BJ (cell line): ENCODE measurements at places on chromosomes 12 and 14. TPM values are rescaled to one million over a fixed set of nuclear protein-coding genes. Genes with fewer than 3 reads are reported as not detected.

TAMALIN gene
- 0.96 and 1.3 TPM in 2 replicates for polyA plus RNA-seq

ASB2 gene
- polyA plus RNA-seq: 0.06 TPM in 2 replicates

ABCD2 gene
- not detected in 2 replicates for polyA plus RNA-seq

BCL2L14 gene
- not detected in 2 replicates for polyA plus RNA-seq

SLCO1B3 gene
- polyA plus RNA-seq: not detected in 2 replicates

IKZF4 gene
- polyA plus RNA-seq: 1.9 and 2.9 TPM in 2 replicates

B4GALNT3 gene
- polyA plus RNA-seq: 0.05 TPM in 1 of 2 replicates, not detected in the other

CISTR gene
- polyA plus RNA-seq: not detected in 2 replicates

HOMEZ gene
- 11.9 and 16.0 TPM in 2 replicates for polyA plus RNA-seq

KIF5A gene
- polyA plus RNA-seq: 0.50 and 0.64 TPM in 2 replicates

MGP gene
- 116 and 193 TPM in 2 replicates for polyA plus RNA-seq

CD4 gene
- polyA plus RNA-seq: 0.33 and 0.42 TPM in 2 replicates

DNA sequence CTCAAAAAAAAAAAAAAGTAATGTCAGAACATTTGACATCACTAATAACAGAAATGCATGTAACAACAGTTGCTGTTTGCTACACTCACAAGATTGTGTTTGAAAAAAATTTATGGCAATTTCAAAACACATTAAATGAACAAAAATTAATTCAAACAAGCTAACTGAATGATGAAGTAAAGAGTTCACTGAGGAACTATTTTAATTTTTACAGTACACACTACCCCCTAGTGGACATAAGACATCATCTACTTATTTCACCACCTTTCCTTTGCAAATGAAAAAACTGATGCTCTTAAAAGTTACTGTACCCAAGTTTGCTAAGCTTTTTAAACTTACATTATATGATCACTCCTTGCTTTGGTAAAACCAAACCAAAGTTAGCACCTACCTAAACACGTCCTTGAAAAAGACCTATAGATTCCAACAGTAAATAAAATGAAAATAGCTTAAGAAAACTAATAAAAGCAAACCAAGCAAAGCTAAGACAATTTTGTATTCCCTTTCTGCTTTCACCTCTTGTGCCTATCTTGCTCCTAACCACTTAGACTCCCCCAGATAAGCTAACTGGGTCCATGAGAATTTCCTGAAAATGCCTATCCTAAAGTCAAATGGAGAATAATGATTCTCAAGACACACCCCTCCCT, 22.2 kb downstream of the UBE2N start:
- DNase-seq: peak; percentile 26

GRCh38 chr14:72590577-72590976, 303.3 kb downstream of the DPF3 start:
- DNase-seq: no peak

DNA sequence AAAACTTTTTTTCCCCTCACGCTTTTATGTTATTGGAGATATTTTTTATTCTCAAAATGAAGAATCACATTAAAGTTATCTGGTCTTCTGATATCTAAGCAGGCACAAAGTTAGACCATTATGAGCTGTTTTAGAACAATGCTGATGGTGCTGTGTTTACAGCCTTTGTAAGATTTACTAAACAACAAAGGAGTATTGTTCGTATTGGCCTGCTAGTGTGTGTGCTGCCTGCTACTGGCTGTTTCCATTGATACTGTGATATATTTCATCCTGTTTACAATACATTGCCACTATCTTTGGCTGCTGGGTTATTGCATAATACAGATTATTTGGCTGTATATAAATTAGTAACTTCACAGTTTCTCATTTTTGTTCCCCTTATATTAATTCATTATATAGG, 220.8 kb downstream of the ITPR2 start:
- DNase-seq: no peak

GRCh38 chr12:64884164-64884542, 59.7 kb downstream of the TBC1D30 start:
- no peak for DNase-seq

DNA sequence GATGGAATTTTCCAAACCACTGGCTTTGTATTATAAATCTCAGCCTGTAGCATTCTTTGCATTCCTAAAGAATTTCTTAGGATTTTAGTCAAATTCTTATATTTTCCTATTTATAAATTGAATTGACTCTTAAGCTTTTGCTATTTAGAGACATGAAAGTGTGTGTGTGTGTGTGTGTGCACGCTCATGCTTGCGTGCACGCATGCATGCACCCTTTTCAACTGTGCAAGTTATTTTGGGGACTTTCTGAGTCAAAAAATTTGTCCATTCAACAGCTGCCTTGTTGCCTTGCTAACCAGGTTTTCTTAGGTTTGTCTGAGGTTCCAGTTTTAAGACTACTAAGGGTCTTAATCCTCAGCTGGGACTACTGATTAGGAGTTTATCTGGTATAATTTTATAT, 42.6 kb downstream of the GPATCH2L start:
- no peak for DNase-seq

DNA sequence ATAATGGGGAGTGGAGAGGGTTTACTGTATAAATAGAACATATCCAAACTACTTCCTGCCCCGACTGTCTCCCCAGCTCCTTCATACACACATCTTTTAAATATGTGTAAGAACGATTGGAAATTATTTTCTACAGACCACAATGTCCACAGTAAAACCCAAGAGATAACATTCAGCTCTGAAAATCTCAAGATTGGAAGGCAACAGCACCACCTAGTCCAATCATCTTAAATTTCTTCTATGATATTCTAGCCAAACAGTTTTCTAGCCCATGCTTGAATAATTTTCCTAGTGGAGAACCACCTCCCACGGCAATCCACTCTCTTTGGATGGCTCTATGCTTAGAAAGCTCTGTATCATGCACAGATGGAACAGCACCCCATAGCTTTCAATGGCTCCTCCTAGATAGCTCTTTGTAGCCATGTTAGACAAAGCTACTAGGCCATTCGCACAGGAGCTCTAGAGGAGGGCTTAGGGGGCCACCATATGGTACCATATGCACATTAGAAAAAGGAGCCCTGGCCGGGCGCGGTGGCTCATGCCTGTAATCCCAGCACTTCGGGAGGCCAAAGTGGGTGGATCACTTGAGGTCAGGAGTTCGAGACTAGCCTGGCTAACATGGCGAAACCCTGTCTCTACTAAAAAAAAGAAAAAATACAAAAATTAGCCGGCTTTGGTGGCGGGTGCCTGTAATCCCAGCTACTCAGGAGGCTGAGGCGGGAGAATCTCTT, 18.1 kb downstream of the VDR start:
- no peak for DNase-seq

DNA sequence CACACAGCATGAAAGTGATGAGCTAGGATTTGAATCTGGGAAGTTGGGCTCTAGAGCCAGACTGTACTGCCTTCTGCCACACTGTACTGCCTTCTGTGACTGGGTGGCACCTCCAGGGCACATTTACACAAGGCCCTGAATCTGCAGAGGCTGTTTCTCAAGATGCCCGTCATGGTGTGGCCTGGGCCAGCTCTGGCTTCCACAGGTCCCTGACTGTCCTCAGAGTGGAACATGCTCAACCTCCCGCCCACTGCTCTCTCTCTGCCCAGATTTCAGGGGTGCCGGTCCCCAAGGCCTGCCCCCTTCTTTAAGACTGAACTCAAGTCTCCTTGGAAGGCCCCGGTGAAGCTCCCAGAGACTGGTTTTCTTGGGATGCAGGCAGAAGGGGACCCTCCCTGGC, 50.2 kb downstream of the C14orf132 start:
- DNase-seq: no peak

DNA sequence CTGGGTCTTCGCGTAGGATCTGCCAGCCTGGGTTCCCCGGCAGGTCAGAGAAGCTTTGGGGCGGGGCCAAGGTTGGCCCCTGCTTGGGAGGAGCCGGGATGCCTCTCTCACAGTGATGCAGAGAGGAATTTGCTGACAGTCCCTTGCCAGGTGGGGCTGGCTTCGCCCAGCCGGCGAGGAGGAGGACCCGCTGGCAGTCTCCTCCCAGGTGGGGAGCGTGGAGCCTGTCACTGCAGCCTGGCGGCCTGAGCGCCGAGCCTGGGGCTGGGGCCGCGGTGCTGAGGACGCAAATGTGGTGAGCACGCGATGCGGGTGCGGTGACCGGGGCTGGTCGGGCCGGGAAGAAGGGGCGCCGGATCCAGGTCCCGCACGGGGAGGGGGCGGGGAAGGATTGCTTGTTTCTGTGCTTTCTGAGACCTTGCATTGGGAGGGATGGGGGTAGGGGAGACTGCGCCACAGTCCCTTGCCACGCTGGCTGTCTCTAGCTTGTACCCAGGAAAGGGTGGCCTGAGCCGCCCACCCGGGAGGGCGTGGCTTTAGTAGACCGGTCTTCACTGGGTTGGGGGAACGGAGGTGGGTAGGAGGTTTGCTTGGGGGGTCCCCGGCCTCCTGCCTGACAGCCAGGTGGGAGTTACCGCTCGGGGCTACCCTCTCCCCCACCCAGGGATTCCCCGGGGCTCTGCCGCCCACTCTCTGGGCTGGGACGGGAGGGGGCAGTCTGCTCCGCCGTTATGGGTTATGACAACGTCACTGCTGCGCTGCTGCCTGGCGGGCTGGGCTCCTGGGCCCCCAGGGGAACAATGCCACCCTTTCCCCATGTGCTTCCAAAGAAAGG, at the start of gene TMEM63C:
Gene TMEM63C, plus strand, starts transcription at position 196 of the 835 bp plus-strand sequence. CDS start 37,016 bp downstream, outside the sequence.
- no peak for DNase-seq

GRCh38 chr12:115273456-115273855, 589.5 kb upstream of the TBX3 start:
- no peak for DNase-seq

DNA sequence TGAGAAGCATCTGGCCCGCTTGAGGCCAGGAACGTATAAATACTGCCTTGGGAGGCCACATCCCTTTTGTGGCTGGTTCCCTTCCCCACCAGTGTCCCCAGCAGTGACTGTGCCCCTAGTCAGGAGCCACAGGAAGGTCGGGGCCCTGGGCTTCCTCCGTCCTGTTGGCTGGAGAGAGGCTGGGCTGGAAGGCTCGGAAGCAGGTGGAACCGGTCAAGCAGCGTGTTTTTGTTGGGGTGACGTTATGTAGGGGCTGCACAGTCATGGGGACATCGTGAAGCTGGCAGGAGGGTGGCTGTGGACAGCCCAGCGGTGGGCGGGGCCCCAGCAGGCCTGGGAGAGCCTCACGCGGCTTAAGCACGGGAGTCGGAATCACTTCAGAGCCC, 10.1 kb downstream of the XRCC3 start:
- DNase-seq: no peak

GRCh38 chr12:12072064-12072760, 1.5 kb downstream of the BCL2L14 start:
- no peak for DNase-seq

- no peak for DNase-seq
Observed at GRCh38 chr14:105208738-105209075, 27.6 kb upstream of the NUDT14 start.

DNA sequence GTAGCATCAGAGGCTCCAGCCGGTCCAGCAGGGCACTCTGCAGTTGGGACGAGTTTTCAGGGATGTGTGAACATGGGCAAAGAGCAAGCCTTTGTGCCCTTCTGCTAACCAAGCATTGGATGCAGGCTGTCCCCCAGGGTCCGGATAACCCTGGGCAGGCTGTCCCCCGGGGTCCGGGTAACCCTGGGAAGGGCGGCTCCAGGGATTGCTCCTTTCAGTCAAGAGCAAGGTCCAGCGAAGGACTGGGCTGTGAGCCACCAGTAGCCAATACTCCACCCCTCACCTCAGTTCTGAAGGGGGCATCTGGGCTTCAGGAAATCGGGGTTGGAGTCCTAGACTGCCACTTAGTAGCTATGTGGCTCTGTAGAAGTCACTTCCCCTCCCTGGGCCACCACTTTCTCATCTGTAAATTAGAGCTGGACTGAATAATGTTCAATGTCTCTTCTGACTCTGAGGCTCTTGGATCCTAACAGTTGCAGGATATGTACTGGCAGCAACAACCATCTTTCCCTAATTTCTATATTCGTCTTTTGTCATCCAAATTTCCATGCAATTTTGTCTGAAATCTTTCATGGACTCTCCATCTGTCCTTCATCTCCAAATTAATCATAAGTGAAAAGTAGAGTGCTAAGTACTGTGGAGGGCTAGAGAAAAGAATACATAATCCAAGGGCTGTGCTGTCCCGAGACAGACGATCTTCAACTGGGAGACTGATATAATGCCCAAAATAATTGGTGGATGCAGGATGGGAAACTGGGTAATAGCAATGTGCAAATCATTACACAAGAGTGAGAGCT, 137.4 kb upstream of the NTF3 start:
- no peak for DNase-seq

- DNase-seq: no peak
Observed at GRCh38 chr14:106308839-106309389, 782.5 kb downstream of the TMEM121 start.

DNA sequence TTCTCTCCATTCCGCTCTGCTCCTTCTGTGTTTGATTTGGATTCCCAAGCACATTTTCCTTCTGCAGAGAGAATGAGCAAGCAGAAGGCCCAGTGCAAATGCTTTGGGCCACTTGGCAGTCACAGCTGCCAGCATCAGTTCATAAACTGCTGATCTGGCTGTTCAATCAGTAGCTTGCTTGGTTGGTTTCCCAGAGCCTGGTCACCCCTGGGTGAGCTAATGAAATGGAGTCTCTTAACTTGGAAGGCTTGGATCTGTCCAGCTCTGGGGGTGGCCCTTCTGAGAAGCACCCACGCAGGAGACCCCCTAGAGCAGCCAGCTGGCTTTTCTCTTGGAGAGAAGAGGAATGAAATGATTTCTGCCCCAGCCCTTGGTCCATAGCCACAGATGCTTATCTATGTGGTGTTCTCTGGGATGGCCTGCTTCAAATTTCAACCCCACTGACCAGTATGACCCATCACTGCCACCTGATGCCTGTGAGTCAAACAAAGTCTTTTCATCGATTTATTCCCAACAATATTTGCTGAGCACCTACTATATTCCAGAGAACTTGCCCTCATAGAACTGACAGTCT, 30.3 kb downstream of the FAIM2 start:
- DNase-seq: peak; percentile 0

DNA sequence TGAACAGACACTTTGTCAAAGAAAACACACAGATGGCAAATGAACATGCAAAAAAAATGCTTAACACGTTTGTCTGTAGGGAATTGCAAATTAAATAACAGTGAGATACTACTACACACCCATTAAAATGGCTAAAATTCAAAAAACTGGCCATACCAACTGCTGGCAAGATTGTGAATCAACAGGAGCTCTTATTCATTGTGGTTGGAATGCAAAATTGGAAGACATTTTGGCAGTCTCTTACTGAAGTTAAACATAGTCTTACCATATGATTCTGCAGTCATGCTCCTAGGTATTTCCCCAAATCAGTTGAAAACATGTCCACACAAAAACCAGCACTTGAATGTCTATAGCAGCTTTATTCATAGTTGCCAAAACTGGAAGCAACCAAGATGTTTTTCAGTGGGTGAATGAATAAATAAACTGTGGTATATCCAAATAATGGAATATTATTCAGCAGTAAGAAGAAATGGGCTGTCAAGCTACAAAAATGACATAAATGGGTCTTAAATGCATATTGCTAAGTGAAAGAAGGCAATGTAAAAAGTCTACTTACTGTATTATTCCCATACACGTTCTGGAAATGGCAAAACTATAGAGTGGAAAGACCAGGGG, 91.4 kb downstream of the PLEKHA5 start:
- DNase-seq: no peak

- no peak for DNase-seq
Observed at GRCh38 chr12:3464561-3464960, 26.4 kb upstream of the PRMT8 start.

- peak; percentile 73 for DNase-seq
Observed at GRCh38 chr14:71803539-71804260, 128.5 kb upstream of the RGS6 start.
